Activated T-helper 1 cell treated with Interleukin-2 at 50 U/mL for 16 hours (primary cell): ENCODE measurements at places on chromosomes 13 and 19.

- no peak for DNase-seq
Observed at GRCh38 chr13:26376430-26376829, 122.5 kb downstream of the CDK8 start.

DNA sequence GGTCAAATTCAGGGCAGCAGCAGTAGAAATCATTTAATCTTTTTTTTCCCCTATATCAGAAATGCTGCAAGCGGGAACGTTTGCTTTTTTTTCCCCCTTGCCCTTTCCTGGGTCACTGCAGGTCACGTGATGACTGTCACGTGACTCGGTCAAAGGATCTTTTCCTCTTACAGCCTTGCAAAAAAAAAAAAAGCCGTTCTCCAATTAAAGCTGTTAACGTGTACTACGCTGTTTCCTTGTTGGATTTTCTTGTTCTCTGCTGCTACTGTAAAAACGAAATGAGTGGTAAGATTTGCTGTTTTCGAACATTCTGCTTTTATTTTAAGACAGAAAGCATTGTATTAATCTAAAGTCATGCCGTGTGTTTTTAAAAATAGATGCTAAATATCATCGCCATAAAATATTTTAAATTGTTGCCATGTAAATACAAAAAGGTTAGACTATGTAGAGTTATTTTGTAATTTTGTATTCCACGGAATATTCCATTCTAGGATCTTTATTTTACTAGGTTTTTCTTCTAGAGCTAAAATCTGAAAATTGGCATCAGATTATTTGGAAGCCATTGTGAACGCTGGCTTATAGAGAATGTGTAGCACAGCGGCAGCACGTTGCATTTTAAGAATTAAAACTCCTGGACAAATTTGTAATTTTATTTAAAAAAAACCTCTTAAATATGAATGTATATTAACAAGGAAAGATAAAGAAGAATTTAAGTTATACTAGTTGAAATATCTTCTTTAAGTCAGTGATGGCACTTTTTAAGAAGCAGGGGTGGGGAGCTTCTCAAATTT is 109.8 kb upstream of the MLNR start:
- peak; percentile 58 for DNase-seq

DNA sequence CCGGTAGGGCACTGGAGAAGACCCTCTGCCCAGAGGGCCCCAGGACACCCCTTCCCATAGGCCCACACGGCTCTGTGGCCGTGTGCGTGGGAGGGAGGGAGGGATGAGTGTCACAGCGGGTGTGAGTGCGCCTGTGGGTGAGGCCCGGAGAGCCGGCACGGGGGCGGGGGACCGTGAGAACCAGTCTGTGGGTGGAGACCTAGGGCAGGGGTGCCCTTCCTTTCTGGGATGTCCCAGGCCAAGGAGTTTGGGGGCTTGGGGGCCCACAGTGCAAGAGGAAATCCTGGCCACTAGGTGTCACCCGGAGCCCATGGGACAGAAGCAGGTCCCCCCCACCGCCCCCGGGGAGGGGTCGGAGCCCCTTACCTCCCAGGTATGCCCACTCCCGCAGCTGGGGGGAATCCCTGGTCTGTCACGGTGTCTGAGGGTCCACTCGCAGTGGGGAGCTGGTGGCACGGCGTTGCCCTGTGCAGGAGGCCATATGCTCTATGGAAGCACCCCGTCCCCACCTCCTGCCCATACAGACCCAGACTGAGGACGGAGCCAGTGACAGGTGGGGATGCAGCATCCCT is 16.0 kb upstream of the SLC7A10 start:
- no peak for DNase-seq

DNA sequence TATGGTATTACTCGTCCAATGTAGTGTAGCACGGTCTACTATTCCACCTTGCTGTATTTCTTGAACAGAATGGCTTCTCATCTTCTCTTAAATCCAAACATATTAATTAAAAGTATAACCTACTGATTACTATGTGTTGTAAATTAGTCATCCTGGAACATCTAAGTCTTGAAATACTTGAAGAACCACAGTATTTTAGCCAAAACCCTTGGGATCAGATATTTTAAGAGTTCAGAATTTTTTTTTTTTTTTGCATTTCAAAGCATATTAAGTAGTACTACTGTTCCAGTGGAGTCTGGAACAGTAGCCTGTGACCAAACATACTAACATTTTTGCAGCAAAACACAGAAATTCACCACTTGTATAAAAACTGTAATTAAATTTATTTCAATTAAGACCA is 30.1 kb downstream of the ZC3H13 start:
- DNase-seq: no peak

DNA sequence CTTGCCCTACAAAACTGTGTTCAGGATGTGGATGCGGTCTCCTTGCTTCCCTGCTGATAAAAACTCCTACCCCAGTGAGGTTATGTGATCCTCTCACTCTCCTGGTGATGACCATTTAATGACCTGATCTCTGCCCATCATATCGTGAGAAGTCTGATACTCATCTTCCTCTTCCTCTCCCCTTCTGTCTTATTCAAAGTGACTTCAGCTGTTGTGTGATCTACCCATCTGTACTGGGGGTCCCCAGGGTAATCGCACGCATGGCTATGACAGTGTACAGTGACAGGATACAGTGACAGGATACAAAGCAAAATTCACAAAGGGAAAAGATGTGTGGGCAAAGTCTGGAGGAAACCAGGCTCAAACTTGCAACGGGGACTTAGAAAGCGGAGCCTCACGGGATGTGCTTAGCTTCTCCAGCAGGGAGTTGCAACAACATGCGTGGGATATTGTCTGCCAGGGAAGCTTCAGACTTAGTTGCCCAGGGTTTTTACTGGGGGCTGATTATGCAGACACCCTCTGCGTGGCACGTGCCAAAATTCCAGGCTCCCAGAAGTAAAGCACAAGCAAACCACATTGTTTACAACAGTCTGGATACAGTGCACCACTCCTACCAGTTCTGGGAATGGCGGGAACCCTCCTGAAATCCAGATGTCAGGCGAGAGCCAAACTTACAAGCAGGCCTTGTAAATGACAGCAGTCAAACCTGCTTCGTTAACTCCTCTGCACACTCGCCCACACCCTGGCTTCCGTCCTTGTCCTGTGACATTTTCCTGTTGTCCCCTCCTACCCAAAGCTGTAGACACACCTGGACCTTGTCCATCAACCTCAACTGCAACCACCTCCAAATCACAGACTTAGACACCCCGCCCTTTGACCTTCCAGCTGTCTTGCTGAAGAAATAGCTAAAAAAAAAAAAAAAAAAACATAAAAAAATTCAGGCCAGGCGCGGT is 18.0 kb upstream of the GARRE1 start:
- no peak for DNase-seq

- DNase-seq: no peak
Observed at GRCh38 chr13:97328222-97328790, 105.7 kb upstream of the RAP2A start.

GRCh38 chr19:4744451-4745174 is 21.0 kb upstream of the DPP9 start:
- DNase-seq: no peak

DNA sequence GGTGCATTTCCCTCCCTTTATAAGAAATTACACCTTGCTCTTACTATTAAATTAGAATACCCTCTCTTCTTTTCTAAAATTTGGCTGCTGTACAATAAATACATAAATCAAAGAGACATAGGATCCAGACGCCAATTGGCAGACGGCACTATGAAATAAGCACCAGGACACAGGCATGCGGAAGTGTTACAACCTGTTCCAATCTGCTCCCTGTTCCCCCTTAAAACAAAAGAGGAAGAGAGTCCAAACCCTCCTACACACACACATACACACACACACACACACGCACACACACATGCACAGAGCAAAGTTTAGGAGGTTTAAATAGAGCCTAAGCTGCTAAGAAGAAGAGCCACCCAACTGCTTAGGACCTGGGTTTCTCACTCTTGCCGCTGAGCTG is 75.6 kb upstream of the ZNF507 start:
- no peak for DNase-seq

DNA sequence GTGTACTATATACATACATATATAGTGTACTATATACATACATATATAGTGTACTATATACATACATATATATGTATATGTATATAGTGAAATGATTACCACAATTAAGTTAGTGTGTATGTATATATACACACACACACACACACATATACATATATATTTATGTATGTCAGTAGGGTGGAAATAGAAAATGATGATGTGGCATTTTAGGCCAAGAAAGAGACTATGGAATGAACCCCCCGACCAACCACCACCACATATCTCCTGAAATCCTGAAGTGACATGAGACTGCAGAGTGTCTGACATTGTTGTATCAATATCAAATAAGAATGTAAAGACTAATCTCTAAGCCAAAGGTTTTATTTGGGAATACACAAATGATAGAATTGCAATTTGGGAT is 107.6 kb downstream of the RFC3 start:
- DNase-seq: no peak

DNA sequence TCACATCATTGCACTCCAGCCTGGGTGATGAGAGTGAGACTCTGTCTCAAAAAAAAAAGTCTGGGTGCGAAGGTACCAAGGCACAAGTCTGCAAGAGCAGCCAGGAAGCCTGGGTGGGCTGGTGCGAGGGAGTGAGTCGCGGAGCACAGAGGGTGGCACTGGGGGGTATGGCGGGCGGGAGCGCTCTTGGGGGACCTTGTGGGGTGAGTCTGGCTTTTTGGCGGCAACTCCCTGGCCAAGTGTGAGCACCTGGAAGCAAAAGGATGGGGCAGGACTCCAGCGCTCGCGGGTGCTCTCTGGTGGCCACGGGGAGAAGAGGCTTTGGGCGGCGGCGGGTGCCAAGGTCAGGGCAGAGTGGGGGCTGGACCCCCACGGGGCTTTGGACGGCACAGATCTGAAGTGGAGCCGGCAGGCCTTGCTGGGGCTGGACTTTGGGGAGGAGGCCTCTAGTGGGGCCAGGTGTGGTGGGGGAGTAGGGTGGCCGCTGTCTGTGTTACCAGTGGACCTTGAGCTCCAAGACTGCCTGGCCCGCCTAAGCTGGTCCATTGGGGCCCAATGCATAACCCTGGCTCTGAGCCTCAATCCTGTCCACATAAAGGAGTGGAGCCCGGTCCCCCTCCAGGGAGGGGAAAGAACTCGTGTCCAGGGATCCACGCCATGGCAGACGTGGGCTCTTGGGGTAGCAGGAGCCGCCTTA is 1.6 kb downstream of the P2RY11 start:
- DNase-seq: peak; percentile 44

DNA sequence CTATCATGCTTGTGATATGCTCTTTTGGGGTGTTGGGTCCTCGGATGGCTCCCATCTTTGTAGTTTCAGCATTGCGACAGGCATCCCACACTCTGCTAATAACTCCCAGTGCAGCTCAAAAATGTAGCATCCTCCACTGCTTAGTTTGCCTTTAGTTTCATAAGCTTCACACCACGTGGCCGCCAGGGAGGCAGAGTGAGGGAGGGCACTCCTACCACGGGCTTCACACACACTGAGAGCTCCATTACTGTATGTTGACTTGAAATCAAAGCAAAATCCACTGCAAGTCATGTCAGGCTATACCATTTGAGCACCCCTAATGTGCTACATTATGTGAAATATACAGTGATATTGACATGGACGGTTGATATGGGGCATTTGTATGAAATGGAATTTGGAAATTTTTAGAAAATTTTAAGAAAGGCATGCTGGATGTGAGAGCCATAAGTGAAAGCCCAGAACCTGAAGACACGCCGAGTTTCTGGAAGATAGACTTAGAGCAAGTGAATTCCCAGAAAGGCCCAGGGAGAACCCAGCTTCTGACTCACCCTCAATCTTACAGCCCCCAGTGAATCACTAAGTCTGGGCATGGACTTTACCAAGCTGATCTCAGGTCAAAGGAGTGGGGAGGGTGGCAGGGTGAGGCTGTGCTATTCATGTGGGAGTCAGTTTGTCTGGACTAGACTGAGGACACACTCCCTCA is 94.1 kb downstream of the HSPH1 start:
- DNase-seq: no peak

DNA sequence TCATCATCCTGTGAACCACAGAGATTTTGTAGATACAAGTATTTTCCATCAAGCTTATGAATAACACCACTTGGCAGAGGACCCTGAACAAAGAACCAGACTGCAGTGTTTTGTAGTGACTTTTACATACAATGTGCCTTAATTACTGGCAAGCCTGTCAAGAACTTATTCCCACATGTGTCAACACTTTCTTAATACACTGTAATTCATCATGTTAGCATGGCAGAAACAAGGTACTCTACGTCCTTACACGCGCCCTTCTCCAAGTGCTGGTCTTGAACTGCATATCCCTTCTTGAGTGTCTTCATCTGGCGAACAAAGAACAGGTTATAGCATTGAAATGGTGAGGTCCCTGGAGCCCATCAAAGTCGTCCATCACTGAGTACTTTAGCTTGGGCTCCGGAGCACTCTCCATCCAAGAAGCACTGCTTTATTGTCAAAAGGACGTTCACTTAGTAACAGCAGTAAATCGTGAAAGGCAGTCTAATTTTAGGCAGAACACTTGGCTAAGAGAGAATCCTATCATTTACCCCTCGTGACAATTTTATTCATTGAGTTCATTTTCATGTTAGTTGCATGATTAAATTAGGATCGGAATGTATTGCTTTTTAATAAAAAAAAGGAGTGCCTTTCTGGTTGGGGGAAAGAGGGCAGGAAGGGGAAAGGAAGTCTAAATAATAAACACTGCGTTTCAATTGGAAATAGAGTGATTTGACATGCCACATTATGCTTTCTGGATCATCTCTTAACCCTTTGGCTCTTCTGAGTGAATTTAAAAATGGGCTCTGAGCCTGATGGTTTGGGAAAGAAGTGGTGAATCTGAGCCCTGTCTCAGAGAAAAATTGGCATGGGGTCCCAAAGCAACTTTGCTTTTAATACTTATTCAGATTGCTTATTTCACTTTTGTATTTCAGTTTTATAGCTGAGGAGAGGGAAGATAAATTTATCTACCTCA is 376.1 kb downstream of the DLEU7 start:
- no peak for DNase-seq

DNA sequence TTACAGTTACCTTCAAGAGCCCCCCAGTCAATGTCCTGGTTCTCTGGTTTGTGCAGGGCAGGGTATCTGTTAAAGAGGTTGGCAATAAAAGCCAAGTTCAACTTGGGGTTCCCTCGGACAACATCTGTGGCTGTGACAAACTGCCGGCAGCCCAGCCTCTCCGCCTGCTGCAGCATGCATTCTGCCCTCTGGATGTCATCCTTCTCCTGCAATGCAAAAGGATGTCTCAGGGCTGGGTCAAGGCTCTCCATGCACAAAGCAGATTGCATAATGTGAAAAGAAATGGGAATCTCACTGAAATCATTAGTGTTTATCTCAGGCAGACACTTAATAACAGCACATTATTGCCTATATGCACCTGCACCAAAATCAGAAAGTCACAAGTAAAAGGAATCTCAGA is 35.1 kb downstream of the LCP1 start:
- no peak for DNase-seq

- DNase-seq: no peak
Observed at GRCh38 chr19:46602392-46603194, 1.5 kb downstream of the CALM3 start.
